ENCODE measurements at places on chromosomes 12 and 14. TPM values are rescaled to one million over a fixed set of nuclear protein-coding genes. Genes with fewer than 3 reads are reported as not detected.
A peak's percentile ranks its signal among the peaks of the same experiment; 100 is the strongest.

GRCh38 chr12:57983146-57983857 is 41.9 kb downstream of the ATP23 start:
- no peaks in the 10 kb centered on the region for H3K36me3 ChIP-seq
- no peak overlapping the region for H3K27ac ChIP-seq
- no peaks in the 10 kb centered on the region for H3K27me3 ChIP-seq
- H3K4me3 ChIP-seq, result no peak overlapping the region
- H3K4me1 ChIP-seq, result no peaks in the 10 kb centered on the region

DNA sequence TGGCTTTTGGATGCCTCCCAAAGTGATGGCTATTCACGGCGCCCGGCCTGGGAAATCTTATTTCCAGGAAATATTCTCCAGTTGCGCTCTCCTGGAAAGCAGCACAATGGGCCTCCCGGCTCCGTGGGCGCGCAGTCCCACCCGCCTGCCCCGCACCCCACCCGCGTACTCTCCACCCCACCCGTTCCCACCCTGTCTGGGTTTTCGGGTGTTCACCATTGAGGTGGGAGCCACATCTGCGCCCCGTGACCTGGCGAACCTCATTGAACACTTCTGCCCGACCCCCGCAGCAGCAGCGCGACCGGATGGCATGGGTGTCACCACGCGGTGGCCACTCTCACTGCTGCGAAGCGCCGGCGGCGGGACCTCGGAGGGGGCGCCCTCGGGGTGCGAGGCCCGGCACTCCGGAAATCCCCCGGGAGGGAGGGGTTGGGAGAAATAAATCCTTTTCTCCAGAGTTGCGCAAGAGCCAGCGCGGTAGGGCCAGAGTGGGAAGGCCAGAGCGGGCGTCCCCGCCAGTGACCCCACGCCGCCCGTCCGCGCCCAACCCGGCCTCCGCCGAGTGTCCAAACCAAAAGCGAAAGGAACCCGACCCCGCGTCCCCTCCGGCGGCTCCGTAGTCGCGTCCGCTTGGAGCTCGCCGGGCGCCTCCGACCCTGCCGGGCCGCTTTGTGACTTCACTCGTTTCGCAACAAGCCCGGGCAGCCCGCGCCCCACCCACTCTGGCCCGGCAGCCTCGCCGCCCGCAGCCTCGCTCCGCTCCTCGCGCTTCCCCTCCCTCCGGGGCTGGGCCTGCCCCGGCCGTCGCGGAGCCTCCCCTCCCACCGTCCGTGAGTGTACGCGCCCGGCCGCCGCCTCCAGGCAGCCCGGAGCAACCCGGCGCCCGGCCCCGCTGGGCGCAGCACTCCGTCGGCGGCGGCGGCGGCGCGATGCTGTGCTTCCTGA is at the start of gene DRAM1:
DRAM1 (plus strand) TSS at position 720 of the 945 bp plus-strand sequence; CDS start at position 930, 210 bp downstream.
- peak within 1 kb of the TSS; percentile 91 for H3K27ac ChIP-seq
- peak; percentile 96 for DNase-seq
- H3K4me1 ChIP-seq, result no peaks in the 10 kb centered on the region
- H3K27me3 ChIP-seq, result no peaks in the 10 kb centered on the region
- H3K4me3 ChIP-seq, result peak within 1 kb of the TSS; percentile 71

Gene CEP290
- polyA plus RNA-seq, result 4.9 TPM

Gene NEUROD4
- not detected for polyA plus RNA-seq

Gene GZMB
- polyA plus RNA-seq, result 2.6 TPM

Gene GSC
- not detected for polyA plus RNA-seq

Gene BATF
- polyA plus RNA-seq, result 8.0 TPM
